SK-N-DZ (cell line): ENCODE measurements at places on chromosomes 16 and 17.

GRCh38 chr16:88983771-88984687 is 7.0 kb upstream of the CBFA2T3 start:
- DNase-seq: no peak

DNA sequence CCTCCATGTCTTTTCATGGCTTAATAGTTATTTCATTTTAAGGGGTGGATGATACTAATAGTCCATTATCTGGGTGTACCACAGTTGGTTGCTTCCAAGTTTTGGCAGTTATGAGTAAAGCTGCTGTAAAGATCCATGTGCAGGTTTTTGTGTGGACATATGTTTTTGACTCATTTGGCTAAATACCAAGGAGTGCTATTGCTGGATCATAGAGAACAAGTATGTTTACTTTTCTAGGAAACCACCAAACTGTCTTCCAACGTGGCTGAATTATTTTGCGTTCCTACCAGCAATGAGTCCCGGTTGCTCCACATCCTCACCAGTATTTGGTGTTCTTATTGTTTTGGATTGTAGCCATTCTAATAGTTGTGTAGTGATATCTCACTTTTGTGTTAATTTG is 181.9 kb downstream of the SPECC1 start:
- DNase-seq: no peak

DNA sequence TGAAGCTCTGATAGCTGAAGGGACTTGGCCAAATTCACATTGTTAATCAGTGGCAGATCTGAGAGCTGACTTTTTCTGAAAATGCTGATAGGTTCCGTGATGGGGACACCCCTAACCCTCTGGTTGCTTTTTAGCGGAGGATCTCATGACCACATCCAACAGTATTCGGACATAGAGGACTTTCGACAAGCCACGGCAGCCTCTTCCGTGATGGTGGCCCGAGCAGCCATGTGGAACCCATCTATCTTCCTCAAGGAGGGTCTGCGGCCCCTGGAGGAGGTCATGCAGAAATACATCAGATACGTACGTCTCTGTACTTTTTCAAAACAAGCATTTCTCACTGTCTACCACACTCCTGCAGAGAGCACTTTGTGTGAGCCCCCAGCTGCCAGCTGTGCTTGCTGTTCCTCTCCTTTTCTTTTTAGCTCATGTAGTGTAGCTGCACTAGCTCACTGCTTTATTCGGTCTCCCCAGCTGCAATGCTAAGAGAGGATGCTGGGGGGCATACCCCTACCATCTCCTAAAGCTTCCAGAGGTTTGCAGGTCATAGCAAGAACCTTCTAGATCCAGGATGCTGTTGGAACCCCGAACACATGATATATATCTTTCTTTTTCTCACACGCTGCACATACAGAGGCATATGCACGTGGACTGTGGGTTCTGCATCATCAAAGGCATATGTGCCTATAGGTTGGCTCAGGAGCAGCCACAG is 14.2 kb upstream of the NFATC3 start:
- no peak for DNase-seq

DNA sequence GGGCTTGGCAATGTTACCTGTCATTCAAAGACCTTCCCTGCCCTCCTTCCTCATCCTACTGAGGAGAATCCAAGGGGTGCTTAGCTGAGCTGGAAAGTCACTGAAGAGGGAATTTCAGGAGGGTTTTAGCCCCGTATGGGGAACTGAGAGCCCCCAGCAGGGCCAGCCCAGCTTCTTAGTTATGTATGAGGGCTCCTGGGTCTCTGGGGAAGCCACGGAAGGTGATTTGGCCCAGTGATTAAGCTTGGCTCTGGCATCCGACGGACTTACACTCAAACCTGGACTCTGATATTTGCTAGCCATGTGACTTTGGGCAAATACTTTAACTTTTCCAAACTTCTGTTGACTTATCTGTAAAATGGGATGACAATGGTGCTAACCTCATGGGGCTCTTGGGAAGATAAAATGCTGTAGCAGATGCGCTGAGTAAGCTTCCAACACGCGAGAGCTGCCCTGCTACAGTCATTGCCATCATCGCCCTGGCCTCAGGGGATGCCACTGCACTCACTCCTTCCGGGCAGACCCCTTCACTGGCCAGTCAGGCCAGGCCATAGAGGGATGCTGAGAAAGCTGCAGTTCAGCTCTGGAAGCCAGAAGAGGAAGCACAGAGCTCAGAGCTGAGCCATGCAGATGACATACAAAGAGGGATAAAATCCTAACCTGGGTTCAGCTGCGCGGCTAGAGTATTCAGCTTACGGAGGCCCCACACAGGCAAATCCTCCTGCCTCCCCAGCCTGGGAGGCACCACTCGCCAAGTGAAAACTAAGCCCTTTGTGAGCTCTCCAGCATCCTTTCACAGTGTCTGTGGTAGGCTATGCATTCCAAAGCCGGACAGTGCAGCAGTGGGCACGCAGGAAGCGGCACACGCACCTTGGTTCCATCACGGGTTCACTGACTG is 44.9 kb upstream of the PIK3R6 start:
- DNase-seq: no peak

GRCh38 chr17:4701116-4701515 is 2.8 kb downstream of the PELP1 start:
- no peak for DNase-seq

- no peak for DNase-seq
Observed at GRCh38 chr16:19162085-19162484, 6.0 kb upstream of the SYT17 start.

GRCh38 chr17:68595986-68596385 is 5.2 kb downstream of the FAM20A start:
- DNase-seq: no peak

GRCh38 chr17:76716146-76716838 is 5.5 kb upstream of the MXRA7 start:
- no peak for DNase-seq

DNA sequence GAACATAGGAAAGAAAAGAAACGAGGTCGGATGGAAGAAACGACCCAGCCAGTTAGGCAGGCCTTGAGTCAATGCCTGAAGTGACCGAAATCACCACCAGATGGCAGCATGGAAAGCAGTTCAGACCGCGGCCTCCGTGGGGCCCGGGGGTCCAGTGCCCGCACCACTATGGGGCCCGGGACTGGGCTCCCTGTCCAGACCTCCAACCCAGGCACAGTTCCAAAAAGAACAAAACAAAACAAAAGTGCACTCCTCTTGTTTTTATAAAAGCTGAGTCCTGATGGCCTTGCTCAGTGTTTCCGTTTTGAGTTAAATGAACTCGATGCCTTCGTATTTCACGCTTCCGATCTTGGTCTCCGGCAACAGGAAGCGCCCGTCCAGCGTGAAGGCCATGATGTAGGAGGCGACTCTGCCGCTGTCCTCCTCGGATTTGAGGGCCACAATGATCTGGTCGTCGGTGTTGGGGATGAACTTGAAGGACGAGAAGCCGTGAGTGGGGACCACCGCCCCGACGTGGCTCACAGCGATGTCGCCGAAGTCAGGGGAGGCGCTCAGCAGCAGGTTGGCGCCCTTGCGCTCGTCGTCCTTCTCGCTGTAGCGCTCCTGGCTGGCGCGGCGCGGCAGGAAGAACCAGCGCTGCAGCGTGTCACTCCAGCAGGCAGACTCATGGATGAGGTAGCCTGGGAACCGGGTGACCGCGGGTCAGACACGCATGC is 13.7 kb upstream of the LGALS3BP start:
- DNase-seq: no peak

- no peak for DNase-seq
Observed at GRCh38 chr17:68375566-68375965, 81.7 kb downstream of the WIPI1 start.

DNA sequence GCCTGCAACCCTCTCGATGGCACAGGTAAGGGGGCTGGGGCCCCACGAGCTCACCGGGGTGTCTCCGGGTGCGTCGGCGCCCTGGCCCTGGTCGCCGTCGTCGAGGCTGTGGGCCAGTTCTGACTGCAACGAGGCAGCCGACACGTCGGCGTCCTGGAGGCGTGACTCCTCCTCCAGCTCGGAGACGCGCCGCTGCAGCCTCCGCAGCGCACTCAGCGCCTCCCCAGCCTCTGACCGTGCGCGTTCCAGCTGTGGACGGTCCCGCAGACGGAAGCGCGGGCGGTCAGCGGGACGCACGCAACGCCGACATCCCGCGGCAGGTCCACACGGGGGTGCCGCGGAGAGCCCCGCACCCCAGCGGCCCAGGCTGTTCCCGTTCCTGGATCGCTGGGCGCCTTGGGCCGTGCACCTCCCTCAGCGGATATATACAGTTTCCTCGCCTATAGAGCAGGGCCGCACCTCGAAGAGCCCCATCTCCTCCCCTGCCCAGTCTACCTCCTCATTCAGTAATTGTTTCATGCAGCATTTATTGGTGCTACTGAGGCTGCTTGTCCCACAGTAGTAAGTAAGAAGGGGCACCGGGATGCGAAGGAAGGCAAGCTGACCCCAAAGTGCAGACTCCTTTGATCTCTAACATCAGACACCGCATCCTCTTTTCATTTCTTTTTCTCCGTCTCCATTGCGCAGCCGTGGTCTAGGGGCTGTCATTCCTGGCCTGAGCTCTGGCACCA is 5.8 kb downstream of the THOC6 start:
- no peak for DNase-seq
